ENCODE measurements at places on chromosomes 12 and 14.

- DNase-seq, result no peak
Observed at GRCh38 chr12:96314723-96315122, 85.5 kb downstream of the CDK17 start.

GRCh38 chr12:5907807-5908206, 37.3 kb downstream of the ANO2 start:
- DNase-seq, result no peak

GRCh38 chr12:62647586-62647985, 181.0 kb downstream of the MON2 start:
- DNase-seq, result no peak

- DNase-seq, result no peak
Observed at GRCh38 chr12:25997201-25997963, 38.9 kb downstream of the RASSF8 start.

GRCh38 chr14:68848253-68848652, 55.4 kb upstream of the ZFP36L1 start:
- no peak for DNase-seq

DNA sequence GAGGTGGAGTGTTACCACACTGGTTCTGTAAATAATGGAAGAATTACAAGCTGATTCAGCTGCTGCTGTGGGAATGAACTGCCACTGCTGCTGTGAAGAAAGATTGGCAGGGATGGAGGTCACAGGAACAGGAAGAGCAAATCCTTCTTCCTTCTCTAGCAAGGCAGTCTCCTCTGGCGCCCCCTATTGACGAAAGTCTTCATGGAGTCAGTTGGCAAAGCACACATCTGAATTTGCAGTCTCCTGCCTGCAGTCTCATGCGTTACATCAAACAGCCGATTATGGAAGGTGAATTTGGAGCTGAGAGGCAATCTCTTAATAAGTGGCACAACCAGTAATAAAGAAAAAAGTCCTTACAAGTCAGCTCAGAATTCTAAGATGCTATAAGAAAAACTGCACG, 106.0 kb upstream of the TMTC1 start:
- DNase-seq, result no peak

DNA sequence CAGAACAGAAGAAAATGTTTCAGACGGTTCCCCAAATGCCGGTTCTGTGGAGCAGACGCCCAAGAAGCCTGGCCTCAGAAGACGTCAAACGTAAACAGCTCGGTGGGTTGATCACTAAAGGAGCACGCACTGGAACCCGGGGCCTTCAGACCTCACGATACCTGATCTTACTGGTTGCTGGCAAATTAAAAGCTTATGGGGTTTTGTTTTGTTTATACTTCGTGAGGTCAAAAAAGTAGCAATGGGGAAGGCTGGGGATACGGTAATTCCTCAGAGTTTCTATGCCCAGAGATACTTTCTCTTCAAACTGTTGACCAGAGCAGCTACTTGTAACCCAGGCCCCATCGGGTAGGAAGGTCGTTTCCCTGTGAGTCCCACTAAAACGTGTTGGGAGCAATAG, 1.7 kb downstream of the CDKN1B start:
- no peak for DNase-seq

DNA sequence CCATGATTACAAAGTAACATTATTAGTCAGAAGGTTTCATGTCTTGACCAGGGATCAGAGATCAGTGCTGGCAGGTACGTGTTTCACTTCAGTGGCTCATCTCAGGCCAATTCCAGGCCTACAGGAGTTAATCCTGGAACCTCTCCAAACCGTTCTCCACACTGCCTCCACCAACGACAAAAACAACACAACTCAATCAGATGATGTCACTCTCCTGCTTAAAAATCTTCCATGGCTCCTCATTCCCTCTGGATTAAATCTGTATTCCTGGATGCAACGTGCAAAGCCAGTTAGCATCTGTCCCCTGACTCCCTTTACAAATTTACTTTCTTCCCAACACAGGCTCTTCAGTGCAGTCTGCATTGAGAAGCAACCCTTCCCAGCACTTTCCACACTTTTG, 34.3 kb upstream of the TXNRD1 start:
- DNase-seq, result no peak

DNA sequence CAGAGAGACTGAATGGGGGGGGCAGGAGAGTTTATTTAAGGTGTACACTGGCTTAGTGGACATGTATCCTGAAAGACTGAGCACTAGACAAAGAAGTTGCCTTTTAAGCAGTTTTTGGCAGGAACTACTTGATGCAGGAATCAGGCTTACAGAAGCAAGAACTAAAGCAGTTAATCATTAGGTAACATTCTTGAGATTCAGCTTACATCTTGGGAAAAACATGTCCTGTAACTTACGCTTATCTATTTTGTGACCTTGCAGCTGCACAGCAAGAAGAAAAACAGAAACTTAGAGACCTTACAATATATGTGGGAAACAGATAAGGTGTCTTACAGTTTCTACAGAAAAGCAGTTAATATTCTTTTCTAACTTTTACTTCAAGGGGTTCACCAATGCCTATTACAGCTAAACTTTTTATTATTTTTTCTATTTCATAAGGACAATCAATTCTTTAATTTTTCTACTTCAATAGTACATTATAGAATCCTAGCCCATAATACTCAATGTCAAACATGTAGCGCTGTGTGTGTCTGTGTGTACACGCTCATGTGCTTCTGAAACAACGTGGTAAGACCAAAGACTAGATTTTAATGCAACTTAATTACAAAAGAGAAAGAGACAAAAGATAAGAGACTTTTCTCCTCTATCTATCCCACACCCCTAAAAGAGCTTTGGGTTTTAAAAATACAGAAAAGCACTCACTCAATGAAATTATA, 276.9 kb downstream of the PRKD1 start:
- no peak for DNase-seq

DNA sequence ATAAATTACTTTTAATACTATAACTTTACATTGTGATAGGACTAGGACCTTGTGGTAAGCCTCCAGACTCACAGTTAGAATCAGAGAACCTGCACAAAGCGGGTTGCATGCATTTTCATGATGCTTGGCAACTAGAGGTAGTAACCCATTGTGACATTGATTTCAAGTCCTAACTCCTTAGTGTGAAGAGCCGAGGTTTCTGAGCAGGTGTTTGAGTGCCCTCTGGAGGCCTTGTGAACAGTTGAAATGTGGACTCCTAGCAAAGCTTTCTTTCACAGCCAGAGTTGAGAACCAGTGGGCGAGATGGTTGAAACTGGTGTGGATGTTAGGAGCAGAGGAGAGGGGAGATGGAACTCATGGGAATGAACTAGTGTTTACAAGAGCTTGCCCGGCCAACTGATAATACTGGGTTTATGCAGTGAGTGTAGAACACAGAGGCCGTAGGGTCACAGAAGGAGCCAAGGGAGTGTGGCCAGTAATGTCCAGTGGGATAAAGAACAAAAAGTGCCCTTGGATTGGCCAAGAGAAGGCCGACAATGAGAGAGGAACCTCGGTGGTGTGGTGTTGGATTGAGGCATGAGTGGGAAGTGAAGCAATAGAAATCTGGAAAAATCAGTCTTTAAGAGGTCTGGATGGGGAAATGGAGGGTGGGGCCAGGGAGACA, 10.9 kb downstream of the ZNF664 start:
- DNase-seq, result peak; percentile 36

Data from gastrocnemius medialis (tissue), 4 donors.